A375 (cell line): ENCODE measurements at places on chromosomes 5 and 9. TPM values are rescaled to one million over a fixed set of nuclear protein-coding genes. Genes with fewer than 3 reads are reported as not detected.

The SLC35A4 gene
- 19.0 and 19.4 TPM in 2 replicates for total RNA-seq

The SH3RF2 gene
- total RNA-seq: 0.15 and 0.58 TPM in 2 replicates

The ANKRD31 gene
- 0.32 and 0.34 TPM in 2 replicates for total RNA-seq

The ANKDD1B gene
- total RNA-seq: 0.11 and 0.64 TPM in 2 replicates

The SLC34A3 gene
- total RNA-seq: not detected in 2 replicates

The SLC34A1 gene
- 0.34 and 0.61 TPM in 2 replicates for total RNA-seq

The CNTNAP3 gene
- total RNA-seq: 37.7 and 48.8 TPM in 2 replicates

The GALT gene
- total RNA-seq: 24.6 and 32.5 TPM in 2 replicates

The INSYN2B gene
- 0.53 and 1.2 TPM in 2 replicates for total RNA-seq

The TRIM36 gene
- total RNA-seq: 6.3 and 8.8 TPM in 2 replicates

The NSUN2 gene
- 109 and 116 TPM in 2 replicates for total RNA-seq

The RALGDS gene
- total RNA-seq: 32.5 and 40.5 TPM in 2 replicates

The ZNF354C gene
- total RNA-seq: 3.2 and 3.5 TPM in 2 replicates

The ARSI gene
- total RNA-seq: 0.26 TPM in 1 of 2 replicates, not detected in the other

The PDE8B gene
- total RNA-seq: 0.30 and 1.1 TPM in 2 replicates

The RAI14 gene
- 27.1 and 29.9 TPM in 2 replicates for total RNA-seq

The SPINK5 gene
- not detected in 2 replicates for total RNA-seq

The ZNF883 gene
- 3.1 and 4.7 TPM in 2 replicates for total RNA-seq

The FGF10 gene
- total RNA-seq: not detected in 2 replicates

The HTR1A gene
- total RNA-seq: not detected in 2 replicates

The CDH12 gene
- total RNA-seq: 29.0 and 31.6 TPM in 2 replicates

The ATOX1 gene
- total RNA-seq: 160 and 164 TPM in 2 replicates

The CDO1 gene
- 0.98 and 3.0 TPM in 2 replicates for total RNA-seq

The GARIN3 gene
- not detected in 2 replicates for total RNA-seq

The MRPL36 gene
- 80.0 and 80.7 TPM in 2 replicates for total RNA-seq

The PRKAA1 gene
- total RNA-seq: 151 and 153 TPM in 2 replicates

The PKD2L2 gene
- not detected in 2 replicates for total RNA-seq

The ADAMTS12 gene
- 15.2 and 15.6 TPM in 2 replicates for total RNA-seq

The SPINK7 gene
- not detected in 2 replicates for total RNA-seq

The STKLD1 gene
- total RNA-seq: 0.41 TPM in 1 of 2 replicates, not detected in the other

The IFNK gene
- total RNA-seq: not detected in 2 replicates

The PFN3 gene
- not detected in 2 replicates for total RNA-seq

The FUT7 gene
- total RNA-seq: not detected in 2 replicates

The NUTM2F gene
- total RNA-seq: not detected in 2 replicates

The MUSK gene
- not detected in 2 replicates for total RNA-seq

The HRH2 gene
- 0.05 TPM in 1 of 2 replicates, not detected in the other for total RNA-seq

The ZNF608 gene
- 18.5 and 23.3 TPM in 2 replicates for total RNA-seq

The SPATA31A3 gene
- 0.05 TPM in 1 of 2 replicates, not detected in the other for total RNA-seq

The SV2C gene
- total RNA-seq: not detected in 2 replicates
